AG08396 (cell line): ENCODE measurements at places on chromosomes 1 and 21.

GRCh38 chr1:228284521-228284920, 76.7 kb downstream of the OBSCN start:
- DNase-seq = no peak

DNA sequence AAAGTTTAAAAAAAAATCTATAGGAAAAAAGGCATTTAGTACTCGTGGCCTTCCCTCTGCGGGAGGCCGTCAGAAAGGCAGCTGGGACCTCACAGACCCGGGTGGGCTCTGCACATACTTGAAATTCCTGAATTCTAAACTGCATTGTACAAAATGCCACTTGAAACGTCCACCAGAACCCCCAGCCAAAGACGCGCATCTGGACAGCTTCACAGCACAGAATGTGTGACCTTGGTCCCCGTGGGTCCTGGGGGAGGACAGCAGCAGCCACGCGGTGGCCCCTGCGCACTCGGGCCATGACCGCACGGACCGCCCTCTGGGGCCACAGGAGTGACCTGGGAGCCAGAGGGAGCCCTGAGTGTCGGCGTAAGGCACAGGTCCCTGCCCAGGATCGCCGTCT, 20.6 kb upstream of the MRPS14 start:
- DNase-seq = no peak

DNA sequence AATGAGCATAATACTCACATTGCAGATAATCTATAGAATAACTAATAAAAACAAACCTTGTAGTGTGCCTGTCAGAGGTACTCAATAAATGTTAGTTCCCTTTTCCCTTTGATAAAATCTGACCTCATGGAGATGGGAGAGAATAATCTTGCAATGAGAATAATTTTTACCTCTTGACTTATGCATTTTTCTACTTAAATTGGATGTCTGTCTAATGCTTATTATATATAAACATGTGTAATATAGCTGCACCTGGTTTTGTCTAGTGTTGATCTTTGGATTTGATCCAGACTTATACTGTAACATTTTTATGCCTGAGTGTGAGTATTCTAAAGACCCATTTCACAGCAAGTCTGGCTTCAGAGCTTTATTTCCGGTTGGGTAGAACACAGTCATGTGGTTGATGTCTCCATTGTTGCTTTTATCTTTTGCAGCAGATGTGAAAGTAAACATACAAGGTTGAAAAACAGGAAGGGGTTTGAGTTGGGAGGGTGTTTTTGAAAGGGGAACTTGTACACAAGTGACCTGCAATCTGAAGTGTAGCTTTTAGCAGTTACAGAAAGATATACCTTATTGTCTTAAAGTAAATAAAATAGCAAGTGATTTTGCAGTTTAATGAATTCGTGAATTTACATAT, 12.4 kb downstream of the EPB41 start:
- no peak for DNase-seq

DNA sequence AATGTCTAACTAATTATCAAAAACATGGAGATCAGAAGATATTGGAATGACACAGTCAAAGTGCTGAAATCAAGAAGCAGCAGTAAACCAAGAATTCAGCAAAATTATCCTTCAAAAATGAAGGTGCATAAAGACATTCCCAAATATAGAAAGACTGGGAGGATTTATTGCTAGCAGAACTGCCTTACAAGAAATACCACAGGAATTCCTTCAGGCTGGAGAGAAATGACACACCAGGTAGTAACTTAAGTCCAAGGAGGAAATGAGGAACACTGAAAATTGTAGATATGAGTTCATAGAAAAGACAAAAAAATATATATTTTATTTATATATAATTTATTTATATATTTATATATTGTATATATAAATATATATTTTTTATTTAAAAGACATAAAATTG, 217.2 kb downstream of the RPS6KC1 start:
- no peak for DNase-seq

GRCh38 chr1:64923294-64923718, 43.0 kb downstream of the JAK1 start:
- DNase-seq = no peak

DNA sequence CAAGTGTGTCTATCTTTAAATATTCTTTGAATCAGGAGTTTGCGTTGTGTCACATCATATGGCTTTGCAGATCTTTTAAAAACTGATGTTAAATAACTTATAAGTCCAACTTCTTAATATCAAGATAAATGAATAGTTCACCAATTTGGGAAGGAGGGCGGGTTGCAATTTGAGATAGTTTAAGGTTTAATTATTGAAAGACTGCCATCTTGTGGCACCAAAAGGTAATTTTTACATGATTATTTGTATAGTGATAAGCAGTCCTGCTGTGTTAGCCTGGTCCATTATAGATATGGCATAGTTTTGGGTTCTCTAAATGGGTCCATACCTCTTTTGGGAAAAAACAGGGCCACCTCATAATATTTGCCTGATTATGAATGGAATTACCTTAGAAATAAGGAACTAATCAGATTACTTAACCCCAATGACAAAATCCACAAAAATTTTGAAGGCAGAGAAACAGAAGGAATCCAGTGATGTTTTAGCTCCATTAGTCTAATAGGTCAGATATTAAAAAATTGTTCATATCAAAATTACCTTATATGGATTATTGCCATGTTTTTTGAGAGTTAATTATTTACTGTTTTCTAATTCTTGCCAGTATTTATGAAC, 64.3 kb downstream of the PRKAA2 start:
- peak; percentile 37 for DNase-seq

DNA sequence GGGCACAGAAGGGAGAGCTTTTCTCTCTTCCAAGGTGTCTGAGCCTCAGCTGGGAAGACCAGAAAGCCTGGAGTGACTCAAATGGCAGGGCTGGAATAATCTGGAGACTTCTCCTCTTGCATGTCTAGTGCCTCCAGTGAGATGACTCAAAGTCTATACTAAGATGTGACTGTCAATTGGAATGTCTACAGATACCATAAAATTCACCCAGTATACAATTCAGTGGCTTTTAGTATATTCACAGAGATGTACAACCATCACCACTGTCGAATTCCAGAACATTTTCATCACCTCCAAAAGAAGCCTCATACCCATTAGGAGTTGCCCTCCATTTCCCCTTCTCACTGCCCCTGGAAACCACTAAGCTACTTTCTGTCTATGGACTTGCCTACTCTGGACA, 47.9 kb upstream of the CNN3 start:
- peak; percentile 59 for DNase-seq

GRCh38 chr1:42684139-42684538, 1.9 kb downstream of the YBX1 start:
- no peak for DNase-seq

GRCh38 chr1:40301541-40302299, 15.4 kb downstream of the COL9A2 start:
- DNase-seq = no peak
